ENCODE measurements at places on chromosomes 5 and 9. TPM values are rescaled to one million over a fixed set of nuclear protein-coding genes. Genes with fewer than 3 reads are reported as not detected.

PCDHGA1 gene
- 1.4 TPM for total RNA-seq

GABRA1 gene
- 0.17 TPM for total RNA-seq

CARTPT gene
- total RNA-seq: not detected

CYLC2 gene
- total RNA-seq: not detected

GRAMD2B gene
- total RNA-seq: 22.0 TPM

SPEF2 gene
- total RNA-seq: 2.0 TPM

WDR31 gene
- total RNA-seq: 5.0 TPM

FAM151B gene
- 7.4 TPM for total RNA-seq

RBM27 gene
- total RNA-seq: 26.1 TPM

PFN3 gene
- not detected for total RNA-seq

ECM2 gene
- total RNA-seq: 7.0 TPM

IFNK gene
- not detected for total RNA-seq

ADAMTS2 gene
- total RNA-seq: 32.5 TPM

SPATA31C1 gene
- total RNA-seq: not detected

CCL21 gene
- total RNA-seq: not detected

CSF1R gene
- 0.69 TPM for total RNA-seq

SLC36A3 gene
- total RNA-seq: not detected

CAMK4 gene
- 1.8 TPM for total RNA-seq

CDK5RAP2 gene
- 67.0 TPM for total RNA-seq

PCDHGA5 gene
- total RNA-seq: 2.3 TPM

PCDHGA9 gene
- total RNA-seq: 5.5 TPM

Data from smooth muscle cell of the pulmonary artery (primary cell).